ENCODE measurements at places on chromosomes 3 and 15.
A peak's percentile ranks its signal among the peaks of the same experiment; 100 is the strongest.

DNA sequence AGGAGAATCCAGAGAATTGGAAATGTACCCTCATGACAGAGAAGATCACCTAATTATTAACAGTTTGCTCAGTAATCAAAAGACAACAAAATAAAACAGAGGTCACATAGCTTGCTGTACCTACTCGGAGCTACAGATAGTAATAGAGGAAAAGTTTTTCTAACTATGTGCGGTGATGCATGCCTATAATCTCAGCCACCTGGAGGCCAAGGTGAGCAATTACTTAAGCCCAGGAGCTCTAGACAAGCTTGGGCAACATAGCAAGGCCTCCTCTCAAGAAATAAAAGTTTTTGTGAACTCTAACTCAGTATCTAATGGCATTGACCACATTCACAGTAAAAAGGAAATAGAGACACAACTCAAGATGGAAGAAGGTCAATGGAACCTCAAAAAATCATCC, 243.6 kb downstream of the ATP8B4 start:
- peak; percentile 7 for DNase-seq

- DNase-seq: peak; percentile 81
These were observed at the start of gene SLC9C1 for GRCh38 chr3:112293368-112294321. Gene SLC9C1 (minus strand): TSS chr3:112294216. CDS start chr3:112286791, 7,425 bp downstream.

DNA sequence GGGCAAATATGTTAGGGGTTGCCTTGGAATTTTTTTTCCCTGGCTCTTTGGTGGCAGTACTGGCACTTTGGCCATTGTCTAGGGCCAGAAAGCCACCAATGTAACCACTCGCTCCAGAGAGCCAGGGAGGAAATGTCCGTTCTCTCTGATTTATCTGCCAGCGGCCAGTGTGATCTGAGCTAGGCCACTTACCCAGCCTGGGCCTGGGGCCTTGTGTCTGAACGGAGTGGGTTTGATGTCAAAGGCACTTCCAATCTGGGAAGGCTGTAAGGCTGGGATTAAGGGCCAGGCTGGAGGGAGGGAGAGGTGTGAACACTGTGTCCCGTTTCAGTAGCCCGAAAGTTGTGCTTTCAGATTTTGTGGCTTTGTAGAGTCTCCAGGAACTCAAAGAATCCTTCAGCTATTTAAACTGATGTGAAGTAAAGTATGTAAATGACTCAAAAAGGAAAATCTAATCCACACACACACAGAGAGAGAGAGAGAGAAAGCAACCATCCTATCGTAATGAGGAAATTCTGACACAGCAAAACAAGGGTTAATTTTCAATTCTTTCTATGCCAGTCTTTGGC, 271.0 kb downstream of the PDZRN3 start:
- no peak for DNase-seq

DNA sequence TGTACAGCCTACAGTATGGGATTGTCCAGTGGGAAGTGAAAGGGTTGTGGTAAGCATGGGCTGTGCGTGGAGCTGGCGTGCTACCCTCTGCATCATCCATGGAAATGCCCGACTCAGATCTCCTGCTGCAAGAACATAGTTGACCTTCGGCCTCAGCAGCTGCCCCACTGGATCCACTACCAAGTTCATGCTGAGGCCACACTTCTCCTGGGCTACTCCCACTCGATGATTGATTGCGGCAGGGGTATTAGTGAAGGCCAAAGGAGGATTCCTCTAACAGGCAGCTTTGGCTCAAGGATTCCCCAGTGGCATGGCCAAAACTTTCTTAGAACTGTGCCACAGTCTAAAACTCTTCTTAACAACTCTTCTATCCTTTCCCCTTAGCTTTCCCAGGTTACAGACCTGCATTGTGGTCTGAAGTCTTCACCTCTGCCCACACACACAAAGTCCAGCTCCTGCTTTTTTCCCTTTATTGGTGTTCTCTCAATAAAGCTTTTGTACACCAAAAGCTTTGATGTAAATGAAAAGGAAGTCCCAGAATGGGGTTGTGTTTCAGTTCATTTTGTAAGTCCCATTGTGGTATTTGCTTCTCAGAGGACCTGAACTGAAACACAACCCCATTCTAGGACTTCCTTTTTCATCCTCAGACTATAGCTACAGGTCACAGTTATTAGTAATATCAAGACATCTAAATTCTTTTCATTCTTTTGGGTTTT, 4.9 kb upstream of the TBC1D5 start:
- DNase-seq: no peak

DNA sequence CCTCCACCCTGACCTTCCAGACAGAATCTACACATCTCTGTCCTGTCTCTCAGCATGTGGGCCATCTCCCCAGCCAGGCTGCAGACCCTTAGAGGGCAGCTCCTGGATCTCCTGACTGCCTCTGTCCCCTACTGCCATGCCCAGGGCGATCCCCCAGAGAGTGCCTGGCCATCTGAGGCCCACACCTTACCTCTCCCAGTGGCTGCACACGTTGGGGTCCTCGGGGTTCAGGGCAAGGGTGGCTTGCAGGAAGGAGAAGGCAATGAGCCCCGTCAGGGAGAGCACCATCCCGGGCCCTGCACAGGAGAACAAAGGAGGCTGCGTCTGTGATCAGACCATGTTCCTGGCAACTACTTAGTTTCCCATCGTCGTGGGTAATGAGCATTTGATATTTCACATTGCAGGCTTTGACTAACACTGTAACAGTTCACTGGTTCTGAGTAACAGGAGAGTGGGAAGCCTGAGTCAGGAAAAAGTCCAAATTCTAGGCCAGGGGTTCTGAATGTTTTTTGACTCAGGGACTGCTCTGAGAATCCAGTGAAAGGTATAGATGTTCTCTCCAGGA, 125.4 kb downstream of the MEGF11 start:
- DNase-seq: no peak

- no peak for DNase-seq
These were observed 8.4 kb downstream of the ARHGEF26 start for GRCh38 chr3:154129625-154130024.

- no peak for DNase-seq
These were observed 253.7 kb downstream of the GAP43 start for GRCh38 chr3:115876876-115877614.

DNA sequence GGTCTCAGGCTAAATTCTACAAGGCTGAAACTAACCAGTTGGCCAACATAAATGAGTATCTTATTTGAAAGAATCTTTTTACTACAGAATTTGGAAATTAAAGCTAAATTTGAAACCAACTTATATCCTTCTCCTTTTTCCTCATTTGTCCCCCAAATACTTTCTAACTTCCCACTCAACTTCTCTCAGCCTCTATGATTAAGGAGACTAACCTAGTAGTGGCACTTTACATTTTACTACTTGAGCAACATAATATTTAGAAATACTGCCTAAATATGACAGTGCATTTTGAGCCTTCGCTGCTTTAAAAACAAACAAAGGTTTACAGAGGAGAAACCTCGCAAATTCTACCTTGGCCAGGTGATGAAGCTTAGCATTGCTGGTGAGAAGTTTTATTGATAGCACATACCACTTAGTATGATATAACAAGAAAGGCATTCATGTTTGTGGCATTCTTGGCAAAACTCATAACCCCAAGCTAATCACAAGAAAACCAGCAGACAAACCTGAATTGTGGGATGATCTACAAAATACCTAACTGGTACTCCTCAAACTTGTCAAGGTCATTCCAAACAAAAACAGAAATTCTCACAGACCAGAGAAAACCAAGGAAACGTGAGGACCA, 432.1 kb upstream of the CFAP20DC start:
- DNase-seq: no peak

- peak; percentile 52 for DNase-seq
These were observed 109.0 kb upstream of the UNC13C start for GRCh38 chr15:53869044-53869805.

DNA sequence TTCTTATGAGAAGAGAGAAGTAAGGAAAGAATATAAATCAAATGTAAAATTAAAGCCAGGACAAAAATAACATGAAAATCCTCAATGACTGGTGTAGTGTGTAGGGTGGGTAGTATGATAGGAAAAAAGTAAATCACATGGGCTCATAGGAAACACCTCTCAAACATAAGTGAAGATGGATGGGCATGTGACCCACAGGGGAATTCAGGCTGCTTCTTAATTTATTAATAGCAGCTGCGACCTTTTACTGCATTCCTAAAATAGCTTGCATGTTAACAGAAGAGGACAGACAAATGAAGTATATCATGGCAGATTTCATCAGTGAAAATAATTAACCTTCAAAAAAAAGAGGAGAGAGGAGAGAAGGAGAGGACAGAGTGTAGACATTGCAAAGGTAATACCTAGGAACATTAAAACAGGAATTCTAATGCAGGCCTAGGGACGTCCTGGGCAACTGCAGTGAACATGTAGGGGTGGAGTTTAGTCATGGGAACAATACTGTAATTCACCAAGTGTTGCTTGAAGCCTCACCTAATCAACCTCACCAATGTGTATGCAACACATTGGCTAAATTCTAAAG, 132.9 kb downstream of the KCNMB2 start:
- DNase-seq: no peak

DNA sequence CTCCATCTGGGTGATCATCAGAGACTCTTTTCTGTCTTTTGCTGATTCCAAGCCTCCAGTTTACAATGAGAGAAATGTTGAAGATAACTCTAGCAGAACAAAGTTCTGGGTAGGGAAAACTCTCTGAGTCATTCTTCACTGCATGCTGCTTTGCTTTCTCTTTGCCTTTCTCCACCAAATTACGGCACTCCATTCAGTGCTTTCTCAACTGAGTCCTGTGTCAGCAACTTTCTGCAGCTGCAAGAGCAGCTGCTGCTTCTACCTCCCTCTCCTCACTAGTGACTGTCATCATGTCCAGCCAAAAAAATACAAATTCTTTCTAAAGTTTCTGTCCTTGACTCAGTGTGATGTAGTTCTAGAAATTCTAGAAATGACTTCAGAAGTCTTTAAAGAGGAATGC, 953.8 kb downstream of the IGSF11 start:
- no peak for DNase-seq
